SJCRH30 (cell line): ENCODE measurements at places on chromosomes 12 and 14. TPM values are rescaled to one million over a fixed set of nuclear protein-coding genes. Genes with fewer than 3 reads are reported as not detected.
A peak's percentile ranks its signal among the peaks of the same experiment; 100 is the strongest.

- DNase-seq: no peak
Measured at GRCh38 chr12:72509891-72510290, 237.7 kb downstream of the TRHDE start.

- DNase-seq: no peak
Measured at GRCh38 chr14:52895000-52895399, 55.9 kb downstream of the FERMT2 start.

Gene FAM90A1
- 0.04 TPM in 1 of 2 replicates, not detected in the other for total RNA-seq

DNA sequence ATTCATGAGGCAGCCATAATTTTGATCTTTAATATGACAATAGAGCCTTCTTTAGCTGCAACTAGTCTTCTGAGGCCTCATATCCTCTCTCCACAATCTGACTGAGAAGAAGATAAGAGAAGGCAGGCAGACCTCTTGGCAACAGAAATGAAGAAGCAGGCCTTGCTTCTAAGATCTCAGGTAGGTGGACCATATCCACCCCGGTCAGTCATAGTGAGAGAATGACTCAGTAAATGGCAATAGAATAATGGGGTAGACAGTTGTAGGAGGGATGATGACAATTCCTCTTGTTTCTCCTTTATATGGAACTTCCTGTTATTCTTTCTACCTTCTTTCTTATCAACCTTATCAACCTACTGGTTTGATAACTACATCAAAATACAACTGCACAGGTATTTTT is 246.7 kb upstream of the G2E3 start:
- DNase-seq: no peak

DNA sequence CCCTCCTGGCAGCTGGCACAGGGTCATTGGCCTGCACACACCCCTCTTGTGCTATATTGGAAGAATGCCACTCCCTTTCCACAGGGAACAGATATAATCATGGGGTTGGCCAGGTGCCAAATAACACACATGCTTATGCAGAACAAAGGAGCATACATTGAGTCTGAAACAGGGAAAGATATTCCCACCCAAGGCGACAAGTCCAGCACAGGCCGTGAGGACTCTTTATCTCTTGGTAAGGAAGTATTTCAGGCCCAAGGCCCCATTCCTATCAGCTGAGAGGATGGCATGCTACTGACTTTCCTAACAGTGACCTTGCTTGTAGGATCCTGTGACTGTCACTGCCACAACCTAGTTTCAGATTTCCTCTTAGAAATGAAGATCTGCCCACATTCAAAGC is 59.0 kb upstream of the STXBP6 start:
- peak; percentile 84 for DNase-seq

DNA sequence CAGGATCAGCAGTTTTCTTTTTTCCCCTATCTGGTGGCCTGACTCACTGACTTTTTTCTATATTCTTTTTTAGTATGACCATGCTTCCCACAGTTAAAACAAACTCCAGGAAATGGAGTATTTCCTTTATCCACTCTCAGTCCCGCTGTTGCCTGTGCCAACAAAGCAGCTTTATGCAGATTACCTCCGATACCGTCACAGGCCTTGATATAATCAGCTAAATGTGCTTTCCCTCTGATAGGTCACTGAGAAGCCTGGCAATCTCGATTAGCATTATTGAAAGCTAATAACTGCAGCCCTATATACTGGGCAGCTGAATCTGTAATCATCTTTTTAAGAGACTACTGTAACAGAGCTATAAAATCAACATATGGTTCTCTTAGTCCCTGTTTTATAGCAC is 243.6 kb downstream of the KIF21A start:
- DNase-seq: peak; percentile 27
